ENCODE measurements at places on chromosomes 3 and 15.

DNA sequence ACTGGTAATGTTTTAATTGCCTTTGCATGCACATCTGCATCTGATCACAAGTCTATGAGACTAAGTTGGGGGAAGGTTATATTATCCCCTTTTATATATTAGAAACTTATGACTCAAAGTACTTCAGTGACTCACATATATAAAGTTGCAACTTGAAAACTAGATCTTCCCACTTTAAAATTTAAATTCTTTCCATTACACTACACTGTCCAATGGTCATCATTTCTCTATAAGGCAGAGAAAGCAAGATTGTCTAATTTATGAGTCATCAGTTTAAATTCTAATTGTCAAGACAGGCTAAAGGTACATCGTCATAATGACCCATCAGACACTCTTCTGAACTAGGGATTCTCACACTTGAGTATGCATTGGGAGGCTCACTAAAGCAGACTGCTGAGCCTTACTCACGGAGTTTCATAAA, 37.9 kb downstream of the CPA3 start:
- peak; percentile 7 for DNase-seq

DNA sequence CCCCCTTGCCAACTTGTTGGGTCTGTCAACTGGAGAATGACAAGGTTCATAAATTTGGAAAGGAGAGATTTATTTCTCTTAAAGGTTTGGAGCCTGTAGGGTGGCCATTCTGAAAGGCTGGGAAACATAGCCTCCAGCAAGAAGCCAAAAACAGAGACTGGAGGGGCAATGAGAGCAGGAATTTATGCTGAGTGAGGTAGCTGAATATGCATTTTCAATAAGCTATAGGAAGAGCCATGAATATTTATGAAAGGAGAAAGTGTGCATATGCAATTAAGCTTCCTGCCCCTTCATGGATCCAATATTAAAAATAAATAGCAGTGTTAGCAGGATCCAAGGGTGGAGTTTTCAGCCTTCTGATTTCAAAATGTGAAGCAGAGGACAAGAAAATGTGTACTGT, 306.1 kb upstream of the LRRC3B start:
- no peak for DNase-seq

GRCh38 chr3:119211193-119211592, 29.5 kb downstream of the B4GALT4 start:
- DNase-seq: no peak

DNA sequence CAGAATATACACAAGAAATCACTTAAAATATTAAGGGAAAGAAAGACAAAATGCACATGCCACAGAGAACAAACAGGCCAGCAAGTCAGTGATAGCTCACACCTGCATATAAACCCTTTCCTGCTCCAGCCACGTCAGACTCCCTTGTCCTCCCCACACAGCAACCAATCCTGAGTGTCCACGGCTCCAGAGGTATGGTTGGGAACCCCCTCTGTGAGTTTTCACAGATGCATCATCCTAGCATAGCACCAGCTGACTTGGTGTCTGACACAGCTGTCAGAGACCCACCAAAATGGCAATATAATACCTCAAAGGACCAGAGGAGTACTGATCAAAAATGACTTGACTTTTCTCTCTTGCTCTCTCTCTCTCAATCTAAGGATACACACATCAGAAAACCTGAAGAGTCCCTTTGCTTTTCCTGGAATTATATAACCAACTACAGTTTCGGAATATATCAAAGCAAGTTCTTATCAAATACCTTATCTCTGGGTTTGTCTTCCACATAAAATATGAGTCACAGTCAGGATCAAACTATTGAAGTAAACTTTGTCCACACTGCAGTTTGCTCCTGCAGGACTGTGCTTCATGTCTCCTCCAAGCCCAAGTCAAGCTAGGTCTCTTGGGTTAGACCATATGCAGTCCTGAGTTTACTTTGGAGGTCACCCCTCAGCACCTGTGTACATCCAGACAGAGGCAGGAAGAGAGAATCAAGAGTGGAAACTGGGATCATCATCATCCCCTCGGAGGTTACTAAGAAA, 187.1 kb upstream of the THBS1 start:
- no peak for DNase-seq

DNA sequence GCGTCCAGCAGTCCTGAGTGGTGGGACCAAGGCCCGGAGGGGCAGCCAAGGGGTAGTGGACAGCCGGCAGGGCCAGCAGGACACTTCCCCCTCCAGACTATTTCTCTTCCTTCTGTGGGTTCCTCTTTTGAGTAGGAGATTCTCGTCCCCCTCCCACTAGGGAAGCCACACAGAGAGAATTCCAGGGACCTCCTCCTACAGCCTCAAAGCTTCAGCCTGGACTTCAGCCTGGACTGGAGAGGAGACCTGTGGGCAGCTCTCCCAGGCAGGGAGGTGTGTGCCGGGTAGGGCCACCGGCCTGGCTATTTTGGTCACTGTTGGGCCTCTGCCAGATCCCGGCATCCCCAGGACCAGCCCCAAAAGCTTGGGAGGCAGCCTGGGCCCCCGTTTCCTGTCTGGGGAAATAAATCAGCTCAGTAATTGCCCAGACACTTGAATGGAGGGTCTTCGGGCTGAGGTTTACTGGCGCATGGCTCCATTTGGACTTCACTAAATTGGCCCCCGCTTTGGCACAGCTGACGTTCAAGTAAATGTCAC, 1.3 kb downstream of the SLC6A6 start:
- DNase-seq: peak; percentile 60
